ENCODE measurements at places on chromosomes 12 and 14.

DNA sequence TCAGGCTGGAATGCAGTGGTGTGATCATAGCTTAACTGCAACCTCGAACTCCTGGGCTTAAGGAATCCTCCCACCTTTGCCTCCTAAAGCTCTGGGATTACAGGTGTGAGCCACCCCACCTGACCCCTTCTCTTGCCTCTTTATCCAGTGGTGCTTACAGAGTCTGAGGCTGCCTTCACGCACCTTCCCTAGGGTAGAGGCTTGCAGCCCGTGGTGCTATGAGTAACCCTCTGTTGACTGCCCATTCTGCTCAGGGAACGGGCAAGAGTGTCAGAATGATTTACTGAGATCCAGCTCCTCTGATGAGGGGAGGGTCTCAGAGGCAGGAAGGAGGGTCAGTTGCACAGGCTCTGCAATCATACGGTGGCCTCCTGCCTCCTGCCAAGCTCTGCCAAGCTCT, 125.1 kb upstream of the TBX3 start:
- no peak for DNase-seq

DNA sequence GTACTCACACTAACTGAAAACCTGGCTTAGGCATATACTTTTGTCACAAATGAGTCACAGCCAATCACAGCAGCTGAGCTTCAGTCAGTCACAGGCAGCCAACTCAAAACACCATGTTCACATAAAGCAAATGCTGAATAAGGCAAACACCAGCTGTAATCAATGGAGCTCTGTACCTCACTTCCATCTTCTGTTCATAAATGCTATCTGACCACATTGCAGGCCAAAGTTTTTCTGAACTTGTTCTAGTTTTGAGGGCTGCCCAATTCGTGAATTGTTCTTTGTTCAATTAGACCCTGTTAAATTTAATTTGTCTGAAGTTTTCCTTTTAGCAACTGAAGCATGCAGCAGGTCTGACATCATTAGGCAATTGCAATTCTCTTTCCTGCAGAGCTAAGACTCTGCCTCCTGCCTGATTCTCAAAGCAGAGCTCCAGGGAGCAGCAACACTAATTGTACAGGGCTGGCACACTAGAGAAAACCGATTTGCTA, 129.9 kb downstream of the WIF1 start:
- DNase-seq, result no peak

GRCh38 chr12:56348776-56349175, 10.1 kb downstream of the IL23A start:
- DNase-seq, result no peak

DNA sequence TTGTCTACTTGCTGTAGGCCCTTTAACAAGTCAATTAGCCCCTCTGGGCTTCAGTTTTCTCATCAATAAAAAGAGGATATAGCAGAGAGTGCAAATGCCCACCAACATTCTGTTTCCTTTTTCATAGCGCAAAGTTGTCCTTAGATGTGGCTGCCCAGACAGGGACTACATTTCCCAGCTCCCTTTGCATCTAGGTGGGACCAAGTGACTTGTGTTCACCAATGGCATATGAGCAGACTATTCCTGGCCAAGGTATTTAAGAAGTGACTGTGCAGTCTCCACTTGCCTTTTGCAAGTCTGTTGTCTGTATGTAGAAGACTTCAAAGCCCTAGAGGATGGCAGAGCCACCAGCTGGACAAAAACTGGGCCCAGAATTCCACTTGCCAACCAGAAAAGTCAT, 59.7 kb downstream of the DAO start:
- DNase-seq, result no peak

- DNase-seq, result no peak
Measured at GRCh38 chr12:91887957-91888356, 257.7 kb downstream of the BTG1 start.
